T-helper 1 cell (primary cell): ENCODE measurements at places on chromosomes 3 and 15.

DNA sequence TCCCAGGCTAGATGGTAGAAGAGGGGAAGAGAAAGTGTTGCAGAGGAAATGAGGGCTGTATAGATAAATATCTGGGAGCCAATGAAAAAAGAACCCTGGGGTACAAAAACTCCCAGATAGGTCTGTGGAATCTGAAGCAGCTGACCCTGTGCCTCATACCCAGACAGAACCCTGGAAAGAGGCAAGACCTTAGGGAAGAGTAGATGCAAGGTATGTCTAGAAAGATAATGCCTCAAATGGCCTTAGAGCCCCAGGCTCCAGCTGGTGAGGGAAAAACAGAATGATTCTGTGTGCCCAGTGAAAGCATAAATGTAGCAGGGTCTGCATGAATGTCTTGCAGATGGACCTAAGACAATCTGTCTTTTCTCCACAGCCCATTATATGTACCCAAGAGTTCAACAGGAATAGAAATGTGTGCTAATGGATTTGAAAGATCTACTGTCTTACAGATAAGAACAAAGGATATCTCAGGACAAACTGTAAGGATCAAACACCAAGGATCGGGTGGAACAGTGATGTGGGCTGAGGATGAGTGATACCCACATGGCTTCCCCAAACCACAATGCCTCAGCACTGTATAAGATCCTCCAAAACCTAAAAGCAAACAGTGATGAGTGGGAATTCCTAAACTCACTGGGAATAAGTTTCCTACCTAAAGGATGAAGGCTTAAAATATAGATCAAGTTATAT, 58.8 kb downstream of the NCEH1 start:
- no peak for DNase-seq

GRCh38 chr3:123660900-123661299, 76.0 kb upstream of the HACD2 start:
- no peak for DNase-seq

DNA sequence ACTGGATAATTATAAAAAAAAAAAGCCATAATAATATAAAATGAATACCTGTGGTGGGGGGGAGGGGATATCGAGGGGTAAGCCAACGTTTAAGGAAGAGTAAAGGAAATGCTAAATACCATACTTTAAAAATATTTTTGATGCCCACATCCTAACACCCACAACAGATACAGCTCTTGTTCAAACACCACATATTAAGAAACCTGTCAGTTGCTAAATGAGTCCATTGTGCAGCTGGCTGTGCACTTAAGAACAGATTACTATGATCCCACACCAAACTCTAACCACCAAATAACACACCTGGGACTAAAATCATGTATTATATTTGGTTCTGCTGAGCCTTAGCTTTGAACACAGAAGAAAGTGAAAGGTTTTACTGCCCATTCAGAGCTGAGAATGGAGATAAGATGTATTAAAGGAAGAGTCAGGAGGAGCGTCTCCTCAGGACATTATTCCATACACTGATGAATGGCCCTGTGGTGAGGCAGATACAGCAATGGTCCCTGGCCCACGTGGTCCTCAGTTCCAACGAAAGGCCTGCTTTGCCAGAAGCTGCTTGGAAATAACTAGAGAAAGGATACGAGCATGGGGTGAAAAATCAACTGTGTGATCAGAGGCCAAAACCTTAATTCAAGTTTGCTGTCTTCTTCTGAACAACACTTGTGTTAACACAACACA, 515.4 kb downstream of the FOXP1 start:
- DNase-seq = no peak

DNA sequence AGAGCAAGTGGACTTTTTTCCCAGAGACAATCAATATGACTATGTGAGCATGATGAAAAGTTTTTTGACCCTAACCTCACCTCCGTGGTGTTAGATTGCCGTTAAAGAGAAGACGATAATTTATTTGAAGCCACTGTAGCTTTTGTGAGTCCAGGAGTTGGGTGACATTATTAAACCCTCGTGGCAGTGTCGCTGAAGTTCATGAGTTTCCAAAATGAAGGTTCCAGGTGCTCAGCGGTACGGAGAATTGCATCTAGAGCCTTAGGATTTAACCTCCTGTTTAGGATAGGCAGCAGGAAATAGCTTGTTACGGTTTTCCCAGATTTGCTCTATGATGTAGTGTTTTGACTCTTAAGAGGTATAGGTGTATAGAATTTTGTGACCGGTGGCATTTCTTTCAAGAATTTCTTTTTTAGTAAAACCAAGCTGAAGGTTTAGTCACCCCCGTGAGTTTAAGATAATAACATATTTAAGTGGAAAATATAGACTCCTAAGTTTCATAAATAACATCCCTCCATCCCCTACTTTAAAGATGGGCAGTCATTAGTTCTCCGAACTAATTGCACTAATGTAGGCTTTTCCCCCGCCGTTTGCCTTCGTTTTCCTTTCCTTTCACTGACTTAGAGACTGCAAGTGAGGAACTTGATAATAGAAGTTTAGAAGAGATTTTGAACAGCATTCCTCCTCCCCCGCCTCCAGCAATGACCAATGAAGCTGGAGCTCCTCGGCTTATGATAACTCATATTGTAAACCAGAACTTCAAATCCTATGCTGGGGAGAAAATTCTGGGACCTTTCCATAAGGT, 2.0 kb downstream of the SMC4 start:
- DNase-seq = peak; percentile 16

- DNase-seq = no peak
These were observed 115.8 kb upstream of the ARHGEF3 start for GRCh38 chr3:56917361-56918110.

- DNase-seq = no peak
These were observed 9.3 kb upstream of the P3H2 start for GRCh38 chr3:190130037-190130436.

GRCh38 chr3:151591441-151591840, 130.6 kb upstream of the IGSF10 start:
- no peak for DNase-seq

DNA sequence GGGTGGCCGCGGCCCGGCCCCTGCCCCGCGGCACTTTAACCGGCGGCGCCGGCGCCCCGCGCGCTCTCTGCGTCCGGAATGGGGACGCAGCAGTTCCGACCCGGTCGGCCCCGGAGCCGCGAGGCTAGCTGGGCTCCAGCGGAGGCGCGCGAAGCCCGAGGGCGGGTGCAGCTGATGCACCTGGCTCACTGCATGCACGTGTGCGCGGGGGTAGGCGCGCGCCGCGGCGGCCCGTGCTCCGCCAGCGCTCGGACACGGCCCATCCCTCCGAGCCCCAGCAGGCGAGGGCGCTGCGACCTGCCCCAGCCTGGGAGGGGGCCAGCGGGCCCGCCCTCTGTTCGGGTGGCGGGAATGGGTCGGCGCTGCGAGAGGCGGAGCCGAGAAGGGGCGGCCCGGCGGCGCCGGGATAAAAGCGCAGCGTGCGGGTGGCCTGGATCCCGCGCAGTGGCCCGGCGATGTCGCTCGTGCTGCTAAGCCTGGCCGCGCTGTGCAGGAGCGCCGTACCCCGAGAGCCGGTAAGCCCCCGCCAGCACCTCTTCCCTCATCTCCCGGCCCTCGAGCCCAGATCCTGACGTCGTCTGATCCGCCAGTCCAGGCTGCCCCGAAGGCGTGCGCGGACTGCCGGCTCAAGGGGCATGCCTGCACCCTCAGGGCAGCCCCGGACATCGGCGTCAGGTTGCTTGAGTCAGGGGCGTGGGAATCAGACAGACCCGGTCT, at the start of the genes CHDH and IL17RB:
Gene CHDH (minus strand): TSS at position 286 of the 717 bp plus-strand sequence. CDS start 22,411 bp downstream, outside the sequence.
Gene IL17RB (plus strand): TSS at position 435 of the 717 bp plus-strand sequence. CDS start 21 bp downstream, at position 456.
- no peak for DNase-seq

DNA sequence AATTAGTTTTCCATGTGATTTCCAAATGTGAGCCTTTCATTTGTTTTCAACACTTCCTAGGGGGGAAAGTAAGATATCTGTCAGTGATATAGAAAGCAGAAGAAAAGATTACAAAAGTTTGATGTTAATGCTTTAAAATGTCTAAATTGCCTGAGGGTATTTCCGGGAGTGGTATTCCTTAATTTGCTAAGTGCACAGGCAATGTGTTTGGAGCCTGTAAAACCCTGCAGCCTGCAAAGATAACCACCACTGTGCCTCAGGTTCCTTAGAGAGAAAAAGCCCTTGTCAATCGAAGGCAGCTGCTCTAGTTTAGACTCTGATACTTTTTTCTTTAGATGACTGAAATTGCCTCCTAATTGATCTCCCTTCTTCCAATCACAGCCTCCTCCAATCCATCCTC, 154.9 kb downstream of the SSR3 start:
- no peak for DNase-seq

- no peak for DNase-seq
These were observed 576.2 kb upstream of the KCNMB2 start for GRCh38 chr3:177960014-177960413.
